ENCODE measurements at places on chromosomes 3 and 15.

DNA sequence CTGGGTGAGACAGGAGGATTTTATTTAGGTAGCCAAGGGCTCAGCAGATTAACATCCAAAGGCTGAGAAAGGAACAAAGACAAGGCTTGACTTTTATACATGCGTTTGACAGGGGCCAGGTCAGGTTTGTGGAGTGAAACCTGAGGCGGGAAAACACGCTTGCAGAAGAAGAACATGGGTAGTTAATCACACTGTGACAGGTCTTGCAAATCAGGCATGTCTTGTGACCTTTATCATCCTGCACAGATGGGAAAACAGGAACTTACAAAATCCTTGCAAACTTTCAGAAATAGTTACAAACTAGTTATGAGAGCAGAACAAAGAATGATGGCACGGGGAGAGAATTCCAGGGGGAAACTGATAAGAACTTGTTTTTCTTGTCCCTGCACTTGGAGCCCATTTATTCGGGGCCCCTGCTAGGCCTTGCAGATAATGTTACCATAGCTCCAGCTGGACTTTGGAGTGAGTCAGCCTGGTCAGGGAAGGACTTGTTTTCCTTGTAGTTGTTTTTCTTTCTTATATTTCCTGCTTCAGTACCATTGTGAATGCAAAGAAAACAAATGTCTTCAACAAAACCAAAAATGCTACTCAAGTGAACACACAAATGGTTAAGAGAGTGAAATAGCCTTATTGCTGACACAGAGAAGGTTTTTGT, 965.9 kb upstream of the ROBO1 start:
- no peak for DNase-seq

- DNase-seq, result no peak
Observed at GRCh38 chr3:12586403-12586802, 29.5 kb downstream of the MKRN2 start.

DNA sequence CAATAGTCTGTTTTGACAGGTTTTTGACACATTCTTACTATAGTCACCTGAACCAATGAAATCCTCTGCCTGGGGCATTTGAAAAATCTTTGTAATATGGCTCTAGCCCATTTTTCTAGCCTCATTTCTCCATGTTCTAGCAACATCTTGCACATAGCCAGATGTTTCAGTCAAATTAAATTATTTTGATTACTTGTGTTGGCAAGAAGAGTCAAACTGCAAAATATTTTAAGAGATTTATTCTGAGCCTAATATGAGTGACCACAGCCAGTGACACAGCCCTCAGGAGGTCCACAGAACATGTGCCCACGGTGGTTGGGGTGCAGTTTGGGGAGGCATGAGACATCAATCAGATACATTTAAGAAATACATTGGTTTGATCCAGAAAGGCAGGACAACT, 6.9 kb downstream of the IFT122 start:
- DNase-seq, result no peak

DNA sequence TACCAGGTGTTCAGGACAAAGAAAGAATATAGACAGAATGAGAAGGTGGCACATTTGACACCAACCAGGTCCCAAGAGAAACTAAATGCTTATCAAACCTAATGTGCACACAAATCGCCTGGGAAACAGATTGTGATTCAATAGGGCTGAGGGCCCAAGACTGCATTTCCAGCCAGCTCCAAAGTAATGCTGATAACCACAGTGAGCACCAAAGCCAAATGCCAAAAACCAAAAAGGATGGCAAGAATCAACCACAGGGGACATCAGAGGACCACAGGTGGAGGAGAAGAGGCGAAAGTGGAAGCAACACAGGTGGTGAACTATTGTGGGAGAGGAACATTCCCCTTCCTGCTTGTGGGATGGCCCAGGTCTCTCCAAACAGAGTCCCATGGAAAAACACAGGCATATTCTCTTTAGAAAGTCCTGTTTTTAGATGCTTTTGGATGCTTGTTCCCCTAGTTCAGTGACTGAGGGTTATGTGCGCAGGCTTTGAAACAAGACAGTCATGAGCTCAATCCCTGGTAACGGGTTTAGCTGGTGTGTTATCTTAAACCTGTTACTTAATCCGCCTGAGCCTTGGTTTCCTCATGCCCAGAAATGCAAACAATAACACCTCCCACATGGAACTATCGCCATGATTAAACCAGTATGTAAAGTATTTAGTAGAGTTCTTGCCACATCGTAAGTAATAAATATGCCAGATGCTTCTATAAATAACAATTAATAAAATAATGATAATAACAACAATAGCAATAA, 241.7 kb downstream of the ATP8B4 start:
- no peak for DNase-seq

DNA sequence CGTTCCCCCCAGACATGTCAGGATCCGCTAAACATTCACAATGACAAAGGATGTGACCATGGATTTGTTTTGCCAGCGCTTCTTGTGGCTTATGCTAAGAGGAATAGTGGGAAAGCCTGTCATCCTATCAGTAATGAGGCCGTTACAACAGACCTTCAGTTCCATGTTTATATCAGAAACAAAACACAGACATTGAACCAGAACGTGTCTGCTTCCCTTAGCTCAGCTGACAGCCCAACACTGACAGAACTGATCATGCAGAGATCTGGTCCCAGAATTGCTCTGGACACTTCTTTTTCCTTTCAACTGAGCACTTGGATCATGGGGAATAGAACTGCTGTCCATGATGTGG, 58.3 kb upstream of the MYZAP start:
- DNase-seq, result no peak

DNA sequence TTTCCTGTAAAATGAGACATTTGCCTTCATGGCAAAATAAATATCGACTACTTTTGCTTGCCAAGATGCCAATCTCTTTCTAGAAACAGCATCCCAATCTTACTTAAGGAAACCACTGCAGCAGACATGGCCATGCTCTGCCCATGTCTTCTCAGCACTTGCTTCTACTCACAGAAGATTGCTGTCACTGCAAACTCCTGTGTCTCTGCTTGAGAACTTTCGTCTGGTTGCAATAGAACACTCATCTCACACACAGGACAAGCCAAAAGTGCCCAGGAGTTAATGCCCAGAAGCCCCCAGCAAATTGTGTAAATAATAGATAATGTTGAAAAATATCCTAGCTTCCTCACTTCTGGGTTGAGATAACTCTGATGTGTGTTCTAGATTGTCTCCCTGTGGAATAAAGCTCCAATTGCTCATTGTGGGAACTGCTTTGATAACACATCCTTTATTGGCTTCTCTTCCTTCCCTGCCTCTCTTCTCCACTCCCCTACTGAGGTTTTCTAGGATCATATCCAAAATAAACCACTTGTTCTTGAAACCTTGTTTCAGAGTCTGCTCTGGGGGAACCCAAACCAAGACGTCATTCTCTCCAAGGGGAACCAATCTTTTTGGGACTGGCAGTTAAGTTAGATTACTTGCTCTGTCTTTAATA, 156.3 kb upstream of the STRIT1 start:
- no peak for DNase-seq

All from hindlimb muscle (tissue), 1 donor.